ENCODE measurements at places on chromosomes 1 and 21.

DNA sequence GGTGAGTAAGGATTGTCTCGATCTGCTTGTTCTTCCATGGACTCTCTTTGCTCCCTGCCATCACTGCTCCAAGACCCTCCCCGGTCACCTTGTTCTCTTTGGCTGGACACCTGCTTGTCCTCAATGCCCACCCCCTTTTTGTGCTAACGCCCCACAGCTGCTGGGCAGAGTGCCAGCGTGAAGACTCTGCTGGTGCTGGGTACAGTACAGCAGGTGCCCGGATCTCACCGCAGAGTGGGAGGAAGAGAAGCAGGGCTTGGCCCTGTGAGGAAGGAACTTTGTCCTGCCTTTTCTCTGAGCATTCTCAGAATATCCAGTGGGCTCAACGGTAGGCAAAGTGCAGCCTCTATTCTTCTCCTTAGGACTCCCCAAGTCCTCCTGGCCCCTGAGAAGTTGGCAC lies 90.1 kb downstream of the PLXNA2 start:
- no peak for DNase-seq

GRCh38 chr21:41825216-41825615 lies 53.9 kb downstream of the PRDM15 start:
- DNase-seq: no peak

GRCh38 chr1:109078317-109078716 lies 2.5 kb upstream of the TAF13 start:
- no peak for DNase-seq

GRCh38 chr1:18597160-18598042 lies 33.2 kb upstream of the PAX7 start:
- peak; percentile 72 for DNase-seq

DNA sequence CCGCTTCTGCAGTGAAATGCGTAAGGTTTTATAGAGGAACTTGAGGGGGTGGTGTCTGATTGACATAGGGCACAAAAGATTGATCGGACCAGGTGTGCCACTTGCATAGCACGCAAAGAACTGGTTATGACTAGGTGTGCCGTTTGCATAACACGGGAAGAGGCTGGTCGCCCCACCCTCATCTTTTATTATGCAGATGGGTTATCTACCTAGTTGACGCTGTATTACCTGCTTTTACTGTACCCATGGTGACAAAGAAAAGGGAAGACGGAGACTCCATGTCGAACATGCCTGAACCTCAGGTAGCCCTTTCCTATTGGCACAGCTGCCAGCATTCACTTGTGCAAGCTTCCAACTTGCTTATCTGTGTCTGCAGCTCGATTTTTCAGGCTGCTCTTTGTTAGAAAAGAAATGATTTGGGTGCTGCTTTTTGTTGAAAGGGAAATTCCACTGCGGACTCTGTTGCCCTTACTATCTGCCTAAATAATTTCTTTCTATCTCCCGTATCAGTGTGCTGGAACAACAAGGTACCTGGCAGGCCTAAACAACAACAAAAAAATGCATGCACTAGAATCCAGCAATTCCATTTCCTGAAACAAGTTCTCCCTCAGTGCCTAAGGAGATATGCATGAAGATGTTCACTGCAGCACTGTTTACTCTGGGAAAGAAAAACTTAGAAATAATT lies 194.4 kb upstream of the KAZN start:
- DNase-seq: no peak

- no peak for DNase-seq
Measured at GRCh38 chr1:160876311-160876710, 8.7 kb downstream of the ITLN1 start.

GRCh38 chr1:25813071-25813733 lies 6.6 kb upstream of the MTFR1L start:
- DNase-seq: no peak

DNA sequence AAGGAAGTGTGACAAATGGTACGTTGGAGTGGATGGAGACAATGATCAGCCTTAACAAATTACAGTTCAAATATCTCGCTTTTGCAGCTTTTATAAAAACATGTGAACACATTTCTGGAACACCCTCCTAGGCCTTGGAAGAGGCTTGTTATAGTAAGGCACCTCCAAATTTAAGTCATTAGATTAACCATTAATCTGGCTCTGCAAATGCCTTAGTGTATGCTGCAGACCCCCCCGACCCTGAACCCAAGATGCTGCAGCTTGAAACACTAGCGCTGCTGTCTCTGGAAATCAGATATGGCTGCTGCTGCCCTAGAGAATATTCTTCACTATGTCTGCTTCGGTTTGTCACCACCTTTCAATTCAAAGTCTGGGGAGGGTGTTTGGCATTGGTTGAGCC lies 196.4 kb downstream of the MIS18A start:
- no peak for DNase-seq

- no peak for DNase-seq
Measured at GRCh38 chr21:30447056-30447455, 7.0 kb downstream of the KRTAP15-1 start.

DNA sequence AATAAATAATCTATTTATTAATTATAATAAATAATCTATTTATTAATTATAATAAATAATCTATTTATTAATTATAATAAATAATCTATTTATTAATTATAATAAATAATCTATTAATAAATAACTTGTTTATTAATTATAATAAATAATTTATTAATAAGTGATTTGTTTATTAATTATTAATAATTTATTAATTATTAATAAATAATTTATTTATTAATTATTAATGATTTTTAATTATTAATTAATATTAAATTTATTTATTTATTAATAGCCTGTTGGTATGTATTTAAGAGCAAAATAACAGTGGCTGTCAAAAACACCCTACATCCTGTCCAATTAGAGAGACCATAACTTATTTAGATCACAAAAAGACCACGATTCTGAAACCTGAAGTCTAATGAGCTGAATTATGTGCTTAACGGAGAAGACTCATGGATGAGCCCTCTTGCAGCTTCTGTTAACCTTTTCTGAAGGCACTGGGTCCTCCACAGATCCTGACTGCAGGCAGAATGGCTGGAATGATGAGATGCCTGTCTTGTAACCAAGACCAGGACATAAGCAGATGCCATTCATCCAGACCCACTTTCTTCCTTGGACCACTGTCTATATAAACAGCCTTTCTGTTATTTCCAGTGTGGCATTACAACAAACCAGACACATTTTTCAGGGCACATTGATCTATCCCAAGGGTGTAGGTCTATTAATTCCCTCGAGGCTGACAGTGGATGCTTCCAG lies 134.2 kb downstream of the SETD4 start:
- DNase-seq: no peak

- DNase-seq: no peak
Measured at GRCh38 chr1:236686815-236687160, 489 bp downstream of the ACTN2 start.

- peak; percentile 76 for DNase-seq
Measured at GRCh38 chr1:119885903-119886783, 10.2 kb downstream of the ADAM30 start.
